ENCODE measurements at places on chromosomes 1 and 21.

DNA sequence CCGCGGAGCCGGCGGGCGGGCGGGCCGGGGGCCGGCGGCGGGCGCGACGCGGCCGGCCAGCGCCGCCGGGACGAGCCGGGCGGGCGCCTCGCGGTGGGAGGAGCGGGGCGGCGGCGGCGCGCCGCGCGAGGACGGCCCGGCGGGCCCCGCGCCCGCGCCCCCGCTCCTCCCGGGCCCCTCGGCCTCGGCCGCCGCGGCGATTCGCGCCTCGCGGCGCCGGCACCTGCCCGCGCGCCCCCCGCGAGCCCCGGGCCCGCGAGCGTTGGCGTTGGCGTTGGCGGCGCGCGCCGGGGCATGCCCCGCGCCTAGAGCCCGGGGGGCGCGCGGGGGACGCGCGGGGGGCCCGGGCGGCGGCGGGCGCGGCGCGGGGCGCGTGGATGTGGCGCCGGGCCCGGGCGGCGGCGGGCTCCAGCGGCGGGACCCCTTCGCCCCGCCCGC, at the start of gene SKI:
SKI (plus strand) TSS at position 163 of the 438 bp plus-strand sequence. CDS start 448 bp downstream, outside the sequence.
- DNase-seq: no peak

GRCh38 chr21:46243325-46243724, 14.8 kb upstream of the LSS start:
- no peak for DNase-seq

- DNase-seq: no peak
These were observed 6.6 kb downstream of the SCCPDH start for GRCh38 chr1:246730839-246731238.

- no peak for DNase-seq
These were observed 231.9 kb downstream of the SDCCAG8 start for GRCh38 chr1:243487649-243488227.

- no peak for DNase-seq
These were observed 8.8 kb upstream of the ATP13A2 start for GRCh38 chr1:17020502-17020901.

Data from activated naive CD8-positive, alpha-beta T cell treated with anti-CD3 and anti-CD28 coated beads, Interleukin-2, amount 50 U/mL, for 16 hours (primary cell).